ENCODE measurements at places on chromosomes 11 and 22.
A peak's percentile ranks its signal among the peaks of the same experiment; 100 is the strongest.

DNA sequence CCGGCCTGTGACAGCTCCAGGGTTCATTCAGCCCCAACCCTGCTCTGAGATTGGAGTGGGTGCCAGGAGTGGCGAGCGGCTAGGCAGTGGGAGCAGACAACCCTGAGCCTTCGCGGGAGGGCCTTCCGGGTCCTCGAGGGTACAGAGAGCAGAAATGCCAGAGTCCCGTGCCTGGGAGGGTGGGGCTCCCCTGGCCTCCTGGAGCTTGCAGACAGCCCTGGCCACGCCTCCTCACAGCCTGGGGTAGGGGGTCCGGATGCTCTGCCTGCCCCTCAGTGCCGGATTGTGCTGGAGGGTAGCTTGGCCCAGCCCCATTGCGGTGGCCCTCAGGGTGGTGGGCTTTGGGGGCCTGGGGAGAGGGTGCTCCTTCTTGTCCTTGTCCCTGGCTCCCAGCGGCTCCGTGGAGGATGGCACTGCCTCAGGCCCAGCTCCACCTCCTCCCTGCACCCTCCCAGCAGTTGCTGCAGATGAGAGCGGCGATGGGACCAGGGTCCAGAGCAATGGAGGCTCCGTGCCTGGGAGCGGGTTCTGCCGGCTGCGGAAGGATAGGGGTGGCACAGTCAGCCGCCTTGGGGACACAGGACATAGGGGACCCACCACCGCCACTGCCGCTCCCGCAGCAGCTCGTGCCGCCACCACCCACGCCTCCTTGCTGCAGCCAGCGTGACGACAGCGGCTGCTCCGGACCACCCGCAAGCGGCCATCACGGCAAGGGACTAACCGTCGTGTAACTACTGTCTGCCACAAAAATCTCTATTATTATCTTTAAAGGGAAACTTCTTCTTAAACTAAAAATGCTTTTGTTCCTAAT, 34.9 kb upstream of the OR10G7 start:
- DNase-seq: no peak

GRCh38 chr11:46238078-46238966, 39.1 kb upstream of the CREB3L1 start:
- DNase-seq: peak; percentile 51

DNA sequence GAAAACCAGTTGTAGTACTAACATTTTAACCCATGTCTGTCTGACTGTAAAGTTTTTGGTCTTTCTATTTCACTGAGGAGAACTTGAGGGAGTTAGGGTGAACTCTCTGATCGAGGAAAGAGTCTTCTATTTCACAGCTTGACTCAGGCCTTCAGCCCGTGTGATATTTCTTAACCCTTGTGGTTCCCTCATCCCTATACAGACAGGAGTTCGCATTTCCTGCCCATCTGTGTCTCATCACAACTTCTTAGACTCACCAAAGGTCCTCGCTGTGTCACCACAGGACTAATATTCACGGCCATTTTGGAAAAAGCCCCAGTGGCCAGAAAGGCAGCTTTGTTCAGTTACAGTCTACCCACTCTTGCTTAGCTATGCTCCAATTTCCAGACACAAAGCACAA, 172.8 kb downstream of the FAM181B start:
- DNase-seq: no peak

- DNase-seq: no peak
Measured at GRCh38 chr11:43164831-43165230, 147.0 kb upstream of the API5 start.

GRCh38 chr11:44860346-44860745, 90.3 kb downstream of the TP53I11 start:
- no peak for DNase-seq

- DNase-seq: no peak
Measured at GRCh38 chr22:42925598-42925997, 68.5 kb upstream of the ARFGAP3 start.

Measured in stimulated activated CD4-positive, alpha-beta T cell treated with anti-CD3 and anti-CD28 coated beads, Interleukin-15, amount 100 ng/mL, for 1 hour (primary cell).